Aorta (tissue), 5 donors: ENCODE measurements at places on chromosomes 2 and 18. TPM values are rescaled to one million over a fixed set of nuclear protein-coding genes. Genes with fewer than 3 reads are reported as not detected.

DNA sequence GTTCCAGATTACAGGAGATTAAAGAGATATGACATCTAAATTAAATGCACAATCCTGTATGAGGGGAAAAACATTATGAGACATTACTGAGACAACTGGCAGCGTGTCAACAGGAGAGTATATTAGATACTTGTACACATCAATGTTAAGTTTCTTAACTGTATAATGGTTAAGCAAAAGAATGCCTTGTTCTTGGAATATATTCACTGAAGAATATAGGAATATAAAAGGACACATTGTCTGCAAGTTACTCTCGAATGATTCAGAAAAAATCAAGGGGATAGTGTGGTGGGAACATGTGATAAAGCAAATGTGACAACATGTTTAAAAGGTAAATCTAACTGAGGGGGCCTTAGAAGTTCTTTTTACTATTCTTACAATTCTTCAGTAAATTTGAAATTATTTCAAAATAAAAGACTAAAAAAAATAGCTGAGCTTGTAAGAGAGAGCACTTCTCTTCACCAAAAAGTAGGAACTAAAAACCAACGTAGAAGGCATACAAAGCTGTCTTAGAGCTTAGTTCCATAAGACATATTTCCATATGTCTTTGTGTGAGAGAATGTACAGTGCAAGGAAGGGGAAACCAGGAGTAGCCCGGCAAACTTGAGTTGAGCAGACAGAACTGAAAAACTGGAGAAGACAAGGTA is 7.5 kb downstream of the WDPCP start:
- no peaks in the 10 kb centered on the region for H3K27me3 ChIP-seq
- H3K27ac ChIP-seq, result no peak overlapping the region

Gene GKN2
- 1.9 TPM for polyA plus RNA-seq

DNA sequence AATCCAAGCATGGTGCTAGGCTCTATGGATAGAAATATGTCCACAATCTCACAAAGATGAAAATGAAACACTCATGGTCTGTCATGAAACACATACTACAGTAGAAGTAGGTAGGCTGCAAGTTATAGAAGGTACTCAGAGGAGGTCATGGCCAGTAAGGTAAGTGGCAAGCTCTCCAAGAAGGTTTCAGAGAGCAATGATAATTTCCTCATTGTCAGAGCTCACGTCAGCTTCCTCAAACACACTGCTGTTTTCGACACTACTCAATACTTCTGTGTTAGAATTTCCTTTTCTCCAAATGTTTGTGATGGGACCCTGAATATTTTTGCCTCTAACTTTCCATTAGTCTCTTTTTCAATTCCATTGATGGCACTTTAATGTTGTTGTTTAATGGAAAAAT is 25.5 kb downstream of the CCDC141 start:
- DNase-seq, result no peak
- no peak overlapping the region for H3K27ac ChIP-seq
- no peaks in the 10 kb centered on the region for H3K4me1 ChIP-seq
- H3K4me3 ChIP-seq, result no peak overlapping the region
- no peaks in the 10 kb centered on the region for H3K27me3 ChIP-seq

GRCh38 chr18:76335859-76336640 is 159.0 kb downstream of the ZNF516 start:
- DNase-seq, result no peak
- no peaks in the 10 kb centered on the region for H3K27me3 ChIP-seq
- H3K27ac ChIP-seq, result no peak overlapping the region
- no peaks in the 10 kb centered on the region for H3K4me1 ChIP-seq
- H3K4me3 ChIP-seq, result no peak overlapping the region

GRCh38 chr18:56900195-56901094 is 246.4 kb upstream of the BOD1L2 start:
- no peak for DNase-seq
- H3K36me3 ChIP-seq, result no peaks in the 10 kb centered on the region
- H3K4me3 ChIP-seq, result no peak overlapping the region
- no peaks in the 10 kb centered on the region for H3K4me1 ChIP-seq

GRCh38 chr2:57105694-57106093 is 921.9 kb downstream of the CCDC85A start:
- DNase-seq, result no peak
- H3K27ac ChIP-seq, result no peak overlapping the region
- no peaks in the 10 kb centered on the region for H3K27me3 ChIP-seq
- H3K36me3 ChIP-seq, result no peaks in the 10 kb centered on the region

DNA sequence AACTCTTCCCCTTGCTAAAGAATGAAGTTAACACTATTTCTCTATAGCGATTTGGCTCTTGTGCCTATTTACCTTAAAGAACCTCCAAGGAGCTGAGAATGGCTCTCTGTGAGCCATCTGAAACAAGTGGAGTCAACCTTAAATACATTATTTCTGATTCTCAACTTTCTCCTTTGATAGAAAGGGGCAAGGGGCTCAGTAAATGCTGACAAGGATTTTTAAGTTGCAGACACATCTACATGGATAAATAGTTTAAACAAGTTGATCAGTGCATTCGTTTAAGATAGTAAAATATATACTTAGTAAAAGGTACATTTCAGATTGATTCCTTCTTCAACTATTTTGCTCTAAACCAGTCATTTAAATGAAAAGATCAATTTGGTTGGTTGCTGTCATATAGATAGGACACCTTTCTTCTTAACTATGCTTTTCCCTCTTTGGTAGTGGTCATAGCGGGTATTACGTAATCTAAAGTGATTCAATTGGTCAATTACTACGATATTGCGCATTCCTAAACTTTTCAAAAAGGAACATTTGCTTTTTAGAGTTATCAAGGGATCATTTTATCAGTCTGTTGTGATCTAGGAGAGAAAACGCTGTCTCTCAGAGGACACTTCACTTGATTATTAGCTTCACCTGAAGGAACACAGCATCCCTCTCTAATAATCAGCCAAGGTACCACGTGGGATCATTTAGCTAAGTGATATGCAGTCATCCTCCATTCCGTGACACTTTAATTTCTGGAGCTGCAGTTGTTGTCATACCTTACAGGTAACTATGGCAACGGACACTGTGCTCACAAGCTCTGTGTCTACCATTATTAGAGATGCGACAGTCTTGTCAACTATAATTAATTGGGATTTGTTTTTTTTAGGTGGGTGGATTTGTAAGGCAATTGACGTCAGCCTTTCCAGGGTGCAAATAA is 50.9 kb upstream of the KCNE4 start:
- H3K4me3 ChIP-seq, result no peak overlapping the region
- H3K36me3 ChIP-seq, result no peaks in the 10 kb centered on the region
- no peaks in the 10 kb centered on the region for H3K4me1 ChIP-seq
- DNase-seq, result no peak
- no peaks in the 10 kb centered on the region for H3K27me3 ChIP-seq

DNA sequence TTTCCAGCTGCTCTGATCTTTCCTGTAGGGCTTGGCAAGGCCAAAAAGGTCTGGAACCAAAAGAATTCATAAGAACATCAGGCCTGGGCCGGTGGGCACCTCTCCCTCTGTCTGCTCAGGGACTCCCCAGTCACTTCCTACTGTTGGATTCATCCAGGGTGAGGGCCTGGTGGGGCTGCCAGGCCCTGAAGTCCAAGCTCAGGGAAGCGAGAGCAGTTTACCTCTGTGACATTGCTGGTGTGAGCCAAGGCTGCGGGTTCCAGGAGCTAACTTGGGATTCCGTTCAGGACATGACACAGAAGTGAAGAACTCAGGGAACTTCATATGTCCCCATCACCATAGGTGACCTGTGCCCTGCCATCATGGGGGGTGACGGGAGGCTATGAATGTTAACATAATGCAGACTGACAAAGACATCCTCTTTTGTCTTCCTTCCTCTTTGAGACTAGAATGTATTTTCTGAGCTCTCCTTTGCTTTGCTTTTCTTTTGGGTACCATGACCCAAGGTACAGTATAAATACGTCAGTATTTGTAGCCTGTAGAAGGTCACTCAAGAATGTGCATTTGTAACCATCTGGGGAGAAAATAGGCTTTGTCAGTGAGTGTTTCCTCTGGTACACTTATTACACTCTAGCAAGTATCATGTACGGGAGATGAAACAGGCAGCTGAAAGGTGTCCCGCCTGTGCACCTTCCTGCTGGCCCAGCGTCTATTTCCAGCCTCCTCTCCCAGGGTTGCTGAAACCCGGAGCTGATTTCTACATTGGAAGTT is 130.5 kb upstream of the SLC1A4 start:
- H3K4me1 ChIP-seq, result peaks cover 4% of the 10 kb centered on the region
- no peak for DNase-seq
- no peaks in the 10 kb centered on the region for H3K27me3 ChIP-seq
- H3K36me3 ChIP-seq, result no peaks in the 10 kb centered on the region
- no peak overlapping the region for H3K4me3 ChIP-seq

Gene CCDC148
- polyA plus RNA-seq, result 0.41 TPM

DNA sequence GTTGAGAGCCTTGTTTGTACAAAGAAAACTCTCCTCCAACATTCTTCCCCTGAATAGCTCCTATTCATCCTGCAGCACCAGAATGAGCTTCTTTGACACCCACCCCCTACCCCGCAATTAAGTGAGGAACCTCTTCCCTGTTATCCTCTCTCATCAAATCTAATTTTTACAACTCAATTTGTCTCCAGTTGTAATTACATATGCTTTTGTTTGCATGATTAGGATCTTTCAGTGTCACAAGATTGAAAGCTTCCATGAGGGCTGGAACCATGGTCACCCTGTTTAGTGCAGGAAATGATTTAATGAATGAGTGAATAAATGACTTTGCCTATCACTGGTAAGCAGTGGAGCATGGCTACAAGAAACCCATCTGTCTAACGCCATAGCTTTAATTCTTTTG is 334.6 kb upstream of the KLHL29 start:
- no peaks in the 10 kb centered on the region for H3K27me3 ChIP-seq
- H3K4me1 ChIP-seq, result no peaks in the 10 kb centered on the region
- H3K4me3 ChIP-seq, result no peak overlapping the region
- no peaks in the 10 kb centered on the region for H3K36me3 ChIP-seq
- no peak overlapping the region for H3K27ac ChIP-seq
- DNase-seq, result no peak

Gene CLASP1
- 11.8 TPM for polyA plus RNA-seq

Gene SCYGR7
- polyA plus RNA-seq, result not detected

- H3K27me3 ChIP-seq, result no peaks in the 10 kb centered on the region
- no peak overlapping the region for H3K27ac ChIP-seq
- DNase-seq, result peak; percentile 95
- no peak overlapping the region for H3K4me3 ChIP-seq
Observed at GRCh38 chr2:11688222-11689069, 18.5 kb upstream of the NTSR2 start.

DNA sequence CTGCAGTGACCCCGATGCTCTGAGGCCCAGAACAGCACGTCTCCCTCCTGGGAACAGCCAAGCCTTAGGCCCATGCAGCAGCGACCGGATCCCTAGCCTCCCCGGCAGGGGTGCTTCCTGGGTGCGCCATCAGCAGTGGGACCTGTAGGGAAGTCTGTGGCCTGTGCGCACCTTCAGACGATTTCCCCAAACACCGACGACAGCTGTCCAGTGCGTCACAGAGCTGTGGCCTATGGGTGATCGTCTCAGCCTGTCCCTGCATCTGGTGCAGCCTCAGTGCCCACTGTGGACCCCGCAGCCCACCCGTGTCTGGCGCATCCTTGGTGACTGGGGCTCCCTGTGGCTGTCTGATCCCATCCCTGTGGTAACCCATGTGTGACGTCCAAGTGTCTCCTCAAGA is 9.0 kb downstream of the GPC1 start:
- no peaks in the 10 kb centered on the region for H3K27me3 ChIP-seq
- DNase-seq, result no peak
- H3K4me1 ChIP-seq, result no peaks in the 10 kb centered on the region

Gene L3MBTL4
- polyA plus RNA-seq, result 1.3 TPM

- H3K27ac ChIP-seq, result no peak overlapping the region
- DNase-seq, result no peak
- no peaks in the 10 kb centered on the region for H3K27me3 ChIP-seq
- H3K4me3 ChIP-seq, result no peak overlapping the region
Observed at GRCh38 chr18:39425172-39425850, 1859.7 kb upstream of the CELF4 start.

- no peaks in the 10 kb centered on the region for H3K4me1 ChIP-seq
- no peaks in the 10 kb centered on the region for H3K36me3 ChIP-seq
- peak; percentile 25 for DNase-seq
- H3K27me3 ChIP-seq, result no peaks in the 10 kb centered on the region
Observed at GRCh38 chr18:48891721-48892120, 59.0 kb downstream of the SMAD7 start.

GRCh38 chr2:86223140-86223926 is 24.1 kb downstream of the MRPL35 start:
- H3K36me3 ChIP-seq, result no peaks in the 10 kb centered on the region
- peaks cover 1% of the 10 kb centered on the region for H3K4me1 ChIP-seq
- peak; percentile 87 for DNase-seq
- H3K4me3 ChIP-seq, result no peak overlapping the region
- H3K27me3 ChIP-seq, result no peaks in the 10 kb centered on the region
- H3K27ac ChIP-seq, result peak overlapping the region; percentile 81
